ENCODE measurements at places on chromosomes 1 and 21.

GRCh38 chr1:43834280-43835081, 99.1 kb upstream of the ARTN start:
- no peak for DNase-seq

DNA sequence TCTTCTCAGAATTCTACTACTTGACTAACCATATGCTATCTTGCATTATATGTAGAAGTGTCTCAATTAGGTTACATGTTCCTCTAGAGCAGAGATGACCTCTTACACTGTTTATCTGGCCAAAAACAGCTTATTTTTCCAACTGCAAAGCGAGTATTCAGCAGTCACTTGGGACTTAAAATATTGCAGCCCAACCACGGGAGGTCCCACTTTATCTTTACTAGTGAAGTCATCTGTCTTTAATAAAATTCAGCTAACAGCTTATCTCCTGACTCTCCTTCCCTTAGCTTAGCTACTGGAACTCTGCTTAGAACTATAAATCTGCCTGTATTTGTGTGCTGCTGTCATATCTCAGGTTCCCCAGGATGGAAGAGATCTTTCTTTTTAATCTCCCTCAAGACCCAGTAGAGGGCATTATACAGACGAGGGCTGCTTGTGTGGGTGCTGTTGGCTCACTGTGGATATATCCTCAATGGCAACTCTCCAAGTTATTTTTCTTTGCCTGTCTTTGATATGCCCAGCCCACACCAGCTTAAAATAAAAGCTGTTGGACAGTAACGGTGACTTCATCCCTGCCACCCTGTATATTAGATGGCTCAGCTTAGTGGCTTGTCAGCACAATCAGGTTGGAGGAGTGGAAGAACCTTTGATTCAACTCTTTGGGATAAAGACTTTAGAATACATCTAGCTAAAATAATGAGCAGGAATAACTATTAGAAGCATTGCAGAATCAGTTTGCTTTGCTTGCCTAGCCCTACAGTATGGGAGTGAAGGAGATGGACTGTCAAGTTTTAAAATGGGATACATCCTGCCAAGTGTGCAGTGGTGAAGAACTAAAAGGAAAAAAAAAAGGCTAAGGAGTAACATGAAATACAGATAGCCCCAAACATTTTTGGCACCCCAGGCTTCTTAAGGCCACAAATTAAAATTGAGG, 9.6 kb downstream of the ENSA start:
- no peak for DNase-seq

GRCh38 chr1:91768786-91769725, 116.9 kb downstream of the TGFBR3 start:
- no peak for DNase-seq

- no peak for DNase-seq
These were observed 15.1 kb downstream of the IFI44 start for GRCh38 chr1:78664763-78665162.

GRCh38 chr1:242243472-242243871, 244.6 kb upstream of the MAP1LC3C start:
- DNase-seq = no peak

DNA sequence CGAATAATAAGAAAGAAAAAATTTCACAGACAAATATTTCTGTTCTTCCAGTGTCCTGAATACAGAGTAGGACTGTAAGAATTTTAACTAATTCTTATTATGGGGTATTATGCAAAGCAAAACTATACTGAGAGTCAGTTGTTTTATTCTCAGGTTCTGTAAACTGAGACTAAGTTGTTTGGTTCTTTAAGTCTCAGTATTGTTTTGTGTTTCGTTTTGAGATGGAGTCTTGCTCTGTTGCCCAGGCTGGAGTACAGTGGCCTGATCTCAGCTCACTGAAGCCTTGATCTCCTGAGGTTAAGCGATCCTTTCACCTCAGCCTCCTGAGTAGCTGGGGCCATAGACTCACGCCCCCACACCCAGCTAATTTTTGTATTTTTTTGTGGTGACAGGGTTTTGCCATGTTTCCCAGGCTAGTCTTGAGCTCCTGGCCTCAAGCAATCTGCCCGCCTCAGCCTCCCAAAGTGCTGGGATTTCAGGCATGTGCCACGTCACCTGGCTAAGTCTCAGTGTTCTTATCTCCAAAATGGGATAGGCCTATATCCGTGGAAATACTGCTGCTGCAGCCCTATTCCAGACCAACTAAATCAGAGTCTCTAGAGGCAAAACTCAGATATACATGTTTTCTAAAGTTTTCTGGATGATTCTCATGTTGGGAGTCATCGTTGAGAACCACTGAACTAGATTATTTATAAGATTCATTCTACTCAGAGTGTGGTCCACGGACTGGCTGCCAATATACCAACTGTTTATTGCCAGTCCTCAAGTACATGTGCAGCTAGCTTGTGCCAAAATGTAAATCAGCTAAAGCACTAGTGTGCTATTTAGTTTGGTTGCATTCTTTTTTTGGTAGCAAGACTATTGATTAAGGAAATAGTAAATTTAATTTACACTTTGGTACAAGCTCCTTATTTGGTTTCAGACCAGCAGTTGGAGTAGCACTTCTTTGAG, 116.6 kb downstream of the HS2ST1 start:
- no peak for DNase-seq

DNA sequence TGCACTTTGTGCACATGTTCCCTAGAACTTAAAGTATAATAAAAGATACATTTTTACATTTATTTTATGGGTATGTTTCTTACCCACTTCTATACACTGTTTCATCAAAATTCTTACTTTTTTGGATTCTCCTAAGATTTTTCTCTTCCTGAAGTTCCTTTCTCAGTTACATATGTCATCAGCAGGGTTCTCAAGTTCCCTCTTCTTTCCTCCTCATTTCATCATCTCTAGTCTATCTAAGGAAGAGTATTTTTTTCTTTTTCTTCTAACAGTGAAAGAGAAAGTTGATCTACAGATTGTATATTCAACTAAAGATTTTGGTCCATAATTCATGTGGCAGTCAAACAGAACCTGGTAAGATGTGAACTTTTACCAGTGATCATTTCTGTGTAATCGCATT, 41.2 kb upstream of the CYYR1 start:
- no peak for DNase-seq

DNA sequence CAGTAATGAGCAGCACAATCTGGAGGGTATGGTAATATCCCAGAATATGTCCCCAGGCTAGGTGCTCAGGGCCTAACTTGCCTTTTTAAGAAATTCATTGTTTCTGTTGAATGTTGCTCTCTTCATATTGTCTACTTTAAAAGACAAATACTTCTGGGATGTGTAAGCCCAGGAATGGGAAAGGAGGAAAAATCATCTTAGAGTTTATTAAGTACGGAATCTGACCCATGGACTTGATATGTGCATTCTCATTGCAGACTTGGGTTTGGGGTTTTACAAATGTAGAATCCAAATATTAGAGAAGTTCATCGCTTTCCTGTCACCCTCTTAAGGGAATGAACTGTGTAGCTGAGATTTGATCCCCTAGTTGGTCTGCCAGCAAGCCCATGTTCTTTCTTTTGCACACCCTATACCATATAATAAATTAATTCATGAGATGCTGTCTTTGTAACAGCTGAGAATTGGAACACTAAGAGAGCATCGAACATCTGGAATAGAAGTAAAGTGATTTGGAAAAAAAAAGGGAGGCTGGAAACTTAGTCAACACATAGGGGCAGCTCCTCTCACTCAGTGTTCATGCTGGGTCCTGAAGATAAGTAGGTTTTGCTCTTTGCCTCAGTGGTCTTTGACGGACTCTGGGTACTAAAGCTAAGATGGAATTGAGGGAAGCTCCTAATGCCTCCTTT, 235.8 kb upstream of the C1orf105 start:
- DNase-seq = no peak

GRCh38 chr21:32666258-32666657, 54.1 kb upstream of the CFAP298 start:
- DNase-seq = no peak

GRCh38 chr1:44485229-44485933, 80.3 kb downstream of the RNF220 start:
- no peak for DNase-seq

DNA sequence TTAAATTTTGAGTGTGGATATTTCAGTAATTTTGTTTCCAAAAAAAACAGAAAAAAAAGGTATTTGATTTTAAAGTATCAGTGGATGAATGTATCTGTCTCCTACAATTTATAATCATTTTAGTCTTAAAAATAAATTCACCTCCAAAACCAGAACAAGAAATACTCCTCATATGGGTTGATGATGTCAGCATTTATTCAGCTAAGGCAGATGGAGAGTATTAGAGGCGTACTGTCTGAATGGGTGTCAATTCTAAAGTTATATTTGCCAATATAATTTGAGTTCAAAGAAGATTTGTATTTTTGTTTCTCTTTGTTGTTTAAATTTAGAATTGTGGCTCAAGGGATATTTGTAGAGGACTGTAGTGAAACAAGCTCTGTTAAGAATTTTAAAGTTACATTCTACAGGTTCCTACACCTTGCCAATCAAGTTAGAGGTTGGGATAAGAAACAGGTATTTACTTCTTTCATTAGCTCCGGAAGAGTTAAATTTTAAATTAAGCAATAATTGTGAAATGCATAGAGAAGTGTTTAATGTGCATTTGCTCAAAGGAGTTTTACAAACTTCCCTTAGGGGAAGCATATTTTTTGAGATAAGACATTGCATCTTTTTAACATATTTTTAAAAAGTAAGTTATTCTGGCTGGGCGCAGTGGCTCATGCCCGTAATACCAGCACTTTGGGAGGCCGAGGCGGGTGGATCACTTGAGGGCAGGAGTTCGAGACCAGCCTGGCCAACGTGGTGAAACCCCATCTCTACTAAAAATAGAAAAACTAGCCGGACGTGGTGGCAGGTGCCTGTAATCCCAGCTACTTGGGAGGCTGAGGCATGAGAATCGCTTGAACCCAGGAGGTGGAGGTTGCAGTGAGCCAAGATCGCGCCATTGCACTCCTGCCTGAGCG, 1.2 kb downstream of the PLA2G4A start:
- DNase-seq = no peak

- DNase-seq = no peak
These were observed 24.0 kb downstream of the PGLYRP3 start for GRCh38 chr1:153288634-153289275.

DNA sequence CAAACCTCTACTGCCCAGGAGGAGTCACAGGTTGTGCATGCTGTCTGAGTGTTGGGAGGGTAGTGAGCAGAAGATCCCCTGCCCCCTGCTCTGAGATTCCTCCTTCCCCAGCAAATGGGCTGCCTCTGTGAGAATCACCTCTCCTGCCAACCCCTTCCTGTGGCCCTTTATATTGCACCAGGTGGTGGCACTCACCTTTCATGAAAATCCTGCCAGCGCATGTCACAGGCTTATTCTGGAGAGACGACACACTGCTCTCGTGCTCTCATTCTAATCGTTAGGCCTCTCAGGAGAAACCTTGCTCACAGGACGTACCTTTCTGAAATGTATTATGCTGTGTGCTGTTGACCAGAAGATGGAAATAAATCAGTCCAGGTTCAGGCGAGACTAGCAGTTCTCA, 113.7 kb downstream of the RGL1 start:
- no peak for DNase-seq

- DNase-seq = no peak
These were observed 9.0 kb downstream of the TRAPPC10 start for GRCh38 chr21:44021064-44021463.

DNA sequence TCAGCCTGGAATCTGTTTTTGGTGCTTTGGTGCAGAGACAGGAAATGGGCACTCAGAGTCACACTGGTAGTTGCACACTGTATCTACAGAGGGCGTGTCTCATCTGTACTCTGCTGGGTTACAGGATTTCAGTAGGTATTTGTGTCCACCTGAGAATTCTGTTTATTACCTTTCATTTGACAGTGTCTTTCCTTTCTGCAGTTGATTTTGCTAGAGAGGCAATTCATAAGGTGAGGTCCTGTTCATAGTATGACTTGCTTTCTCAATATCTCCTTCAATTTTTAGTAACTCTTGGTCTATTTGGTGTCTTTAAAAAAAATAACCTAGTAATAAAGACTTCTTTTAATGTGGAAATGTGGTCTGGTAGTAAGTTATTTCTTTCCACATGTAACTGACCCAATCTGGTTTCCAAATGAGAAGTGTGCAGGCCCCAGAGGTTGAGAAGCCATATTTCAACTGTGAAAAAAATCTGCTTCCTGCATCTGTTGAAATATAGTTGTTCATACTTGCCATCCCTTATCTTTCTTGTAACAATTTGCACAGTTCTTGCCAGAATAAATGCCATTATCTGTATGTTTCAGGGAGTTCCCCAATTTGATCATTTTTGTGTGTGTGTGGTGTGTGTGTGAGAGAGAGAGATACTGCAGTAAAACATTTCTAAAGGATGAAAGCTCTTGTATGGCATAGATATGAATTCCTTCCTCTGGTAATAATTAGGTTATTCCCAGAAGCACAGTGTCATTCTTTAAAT, 78.4 kb upstream of the DNAJC6 start:
- no peak for DNase-seq

DNA sequence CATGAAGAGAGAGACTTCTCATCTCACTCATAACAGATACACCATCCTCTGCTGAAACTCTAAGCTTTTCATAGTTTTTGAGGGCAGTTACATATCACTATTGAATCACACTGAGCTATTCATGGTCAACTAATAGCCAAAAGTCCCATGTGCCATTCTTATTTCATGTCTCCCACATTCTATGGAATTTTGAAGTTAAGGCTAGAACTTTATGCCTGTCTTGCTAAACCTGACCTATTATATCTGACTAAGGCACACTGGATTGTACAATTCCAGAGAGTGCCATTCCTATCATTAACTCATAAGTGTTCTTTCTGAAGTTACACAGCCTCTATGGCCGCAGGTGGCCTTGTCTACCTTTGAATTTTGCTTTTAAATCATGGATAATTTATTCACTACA, 254.3 kb downstream of the PTPRC start:
- DNase-seq = no peak

DNA sequence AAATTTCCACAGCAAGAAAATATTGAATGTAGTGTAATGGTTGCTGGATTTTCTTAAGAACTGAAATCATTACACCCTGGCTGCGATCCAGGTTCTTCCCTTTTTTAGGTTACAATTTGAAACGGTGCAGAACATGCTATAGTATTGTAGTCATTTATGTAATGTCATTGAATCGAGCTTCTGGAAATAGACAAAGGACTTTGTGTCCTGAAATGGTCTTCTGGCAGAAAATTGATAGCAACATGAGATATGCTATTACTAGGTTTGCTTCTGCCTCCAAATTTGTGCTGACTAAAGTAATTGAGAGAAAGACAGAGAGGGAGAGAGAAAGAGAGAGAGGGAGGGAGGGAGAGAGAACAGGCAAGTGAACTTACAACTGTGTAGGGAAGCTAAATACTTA, 146.2 kb upstream of the NFIA start:
- no peak for DNase-seq

DNA sequence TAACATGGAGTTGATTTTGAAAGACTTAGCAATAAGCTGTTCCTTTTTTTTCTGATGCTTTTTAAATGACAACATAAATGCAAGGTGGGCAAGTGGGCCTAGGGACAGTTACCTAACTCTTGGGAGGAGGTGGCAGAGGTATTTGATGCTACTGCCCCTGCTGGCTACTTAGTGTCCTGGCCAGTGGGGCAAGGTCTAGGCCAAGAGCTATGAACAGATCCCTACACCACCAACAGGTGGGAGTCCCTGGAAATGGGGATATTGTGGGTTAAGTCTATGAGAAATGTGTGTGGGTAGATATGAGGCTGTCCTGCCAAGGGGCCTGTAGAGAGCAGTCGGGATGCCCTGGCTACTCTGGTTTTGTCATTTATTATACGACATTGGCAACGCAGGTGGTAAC, 31.3 kb upstream of the B3GALT5 start:
- no peak for DNase-seq
